ENCODE measurements at places on chromosomes 13 and 19. TPM values are rescaled to one million over a fixed set of nuclear protein-coding genes. Genes with fewer than 3 reads are reported as not detected.

- DNase-seq: no peak
Measured at GRCh38 chr19:38317104-38317612, 1.4 kb upstream of the YIF1B start.

DNA sequence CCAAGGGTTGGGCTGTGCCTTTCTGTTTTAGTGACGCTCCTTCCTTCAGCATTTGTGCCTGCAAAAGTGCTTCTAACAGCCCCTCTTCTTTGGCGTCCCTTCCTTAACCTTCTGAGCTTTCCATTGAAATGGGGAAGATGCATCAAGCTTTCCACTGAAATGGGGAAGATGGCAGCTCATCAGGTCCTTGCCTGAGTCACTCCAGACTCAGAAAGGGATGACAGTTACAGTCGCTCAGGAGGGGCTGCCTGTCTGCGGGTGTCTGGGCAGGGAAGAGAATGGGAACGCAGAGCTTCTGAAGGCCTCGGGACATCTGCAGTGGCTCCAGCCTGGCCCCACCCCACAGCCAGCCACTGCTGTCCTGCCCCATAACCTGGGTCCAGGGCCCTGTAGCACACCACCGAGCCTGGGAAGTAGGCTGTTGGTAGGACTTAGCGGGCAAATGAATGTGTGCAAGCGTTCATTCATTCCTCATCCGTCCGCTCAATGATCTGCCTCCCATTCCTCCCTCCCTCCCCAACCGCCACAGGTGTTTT, 9.8 kb downstream of the AP1M1 start:
- no peak for DNase-seq

DNA sequence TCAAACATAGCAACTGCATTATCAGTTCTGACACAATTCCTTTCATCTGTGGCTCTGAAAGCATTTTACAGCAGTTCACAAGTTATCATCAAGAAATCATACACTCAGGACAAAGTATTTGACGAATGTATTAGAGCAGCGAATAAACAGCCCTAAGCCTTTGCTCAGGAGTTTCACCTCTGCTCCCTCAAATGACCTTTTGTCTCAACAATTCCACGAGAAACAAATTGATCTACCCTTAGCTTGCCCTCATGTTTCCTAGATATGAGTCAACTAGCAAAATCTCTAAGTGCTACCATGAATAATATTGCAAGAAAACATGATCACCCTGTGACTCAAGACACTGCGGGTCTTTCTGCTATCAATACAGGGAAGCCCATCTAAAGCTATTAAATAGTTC, 396.1 kb downstream of the EFNB2 start:
- DNase-seq: no peak

The ZNF8 gene
- 10.4 TPM for total RNA-seq

The GIPC1 gene
- total RNA-seq: 57.5 TPM

The SMIM17 gene
- 0.79 TPM for total RNA-seq

The PIH1D1 gene
- 49.6 TPM for total RNA-seq

The RPL18A gene
- 1,098 TPM for total RNA-seq
